ENCODE measurements at places on chromosomes 16 and 17.

GRCh38 chr16:65546353-65546791 lies 424.5 kb upstream of the CDH11 start:
- no peak for DNase-seq

GRCh38 chr16:50470687-50471086 lies 77.5 kb upstream of the NKD1 start:
- DNase-seq = no peak

DNA sequence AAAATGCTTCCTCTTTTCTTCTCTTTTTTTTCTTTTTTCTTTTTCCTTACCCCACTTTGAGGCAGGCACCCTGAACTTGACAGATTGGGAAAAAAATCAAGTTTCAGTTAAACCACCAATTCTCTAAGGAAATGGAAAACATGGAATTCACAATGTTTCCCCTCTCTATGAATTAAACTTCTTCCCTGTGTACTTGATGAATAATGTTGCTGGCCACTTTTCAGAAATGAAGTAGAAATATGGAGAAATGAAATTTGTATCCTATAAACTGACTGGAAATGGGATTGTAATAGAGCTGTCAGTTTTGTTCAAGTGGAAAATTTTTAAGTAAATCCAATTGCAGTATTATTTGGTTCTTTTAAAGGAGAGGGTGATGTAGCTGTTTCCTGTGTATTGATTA lies 129.8 kb downstream of the CLEC16A start:
- no peak for DNase-seq

DNA sequence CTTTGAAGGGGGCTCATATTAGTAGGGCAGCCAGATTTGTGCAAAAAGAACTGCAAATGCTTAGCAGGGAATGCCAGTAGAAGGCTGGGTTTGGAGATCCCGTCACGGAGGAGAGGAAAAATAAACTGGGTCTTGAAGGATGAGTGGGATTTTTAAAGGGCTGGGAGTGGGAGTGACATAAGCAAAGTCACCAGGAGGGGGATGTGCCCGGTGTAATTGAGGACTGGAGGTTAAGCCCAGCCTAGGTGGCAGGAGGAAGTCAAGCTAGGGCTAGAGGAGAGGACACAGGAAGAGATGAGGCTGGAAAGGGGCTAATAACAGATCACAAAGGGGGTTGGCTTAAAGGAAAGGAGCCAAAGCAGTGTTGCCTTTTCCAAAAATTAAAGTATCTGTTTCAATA lies 23.2 kb upstream of the LONP2 start:
- DNase-seq = no peak

DNA sequence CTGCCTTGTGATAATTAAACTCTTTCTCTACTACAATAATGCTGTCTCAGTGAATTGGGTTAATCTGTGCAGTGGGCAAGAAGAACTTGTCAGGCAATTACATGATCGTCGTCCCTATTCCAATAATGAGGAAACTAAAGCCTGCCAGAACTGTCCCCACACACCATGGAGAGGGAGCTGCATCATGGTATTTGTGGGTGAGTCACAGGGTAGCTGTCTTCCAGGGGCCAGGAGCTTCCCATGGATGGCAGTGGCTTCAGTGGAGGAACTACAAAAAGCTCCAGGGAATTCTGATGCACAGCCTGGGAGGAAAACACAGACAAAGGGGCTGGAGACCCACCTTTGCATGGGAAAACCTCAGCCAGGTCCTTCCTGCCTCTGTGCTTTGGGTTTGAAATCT lies 83.3 kb upstream of the C16orf82 start:
- no peak for DNase-seq

DNA sequence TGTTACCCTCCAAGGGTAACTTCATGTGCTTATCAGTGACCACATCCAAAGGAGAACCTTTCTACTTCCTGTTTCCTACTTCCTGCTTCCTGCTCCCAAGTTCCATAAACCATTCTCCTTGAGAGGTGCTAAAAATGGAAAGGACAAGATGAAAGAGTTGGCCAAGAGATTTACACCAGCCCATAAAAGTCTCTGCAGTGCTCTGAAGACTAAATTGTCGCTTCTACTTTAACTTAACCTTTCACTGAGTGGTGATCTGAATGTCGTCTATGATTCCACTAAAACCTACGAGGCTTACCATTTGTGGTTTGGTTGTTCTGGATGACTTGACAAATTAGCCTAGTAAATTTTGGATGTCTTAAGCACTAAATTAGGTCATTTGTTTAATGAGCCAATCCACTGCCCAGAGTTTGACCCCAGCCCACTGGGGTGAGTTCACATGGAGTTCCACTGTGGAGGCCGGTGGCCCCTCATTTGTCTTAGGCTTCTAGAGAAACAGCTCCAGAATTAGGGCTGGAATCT lies 333.1 kb downstream of the FOXL1 start:
- DNase-seq = no peak

- DNase-seq = peak; percentile 34
Measured at GRCh38 chr17:50511058-50511457, 2.8 kb downstream of the MYCBPAP start.

Measured in bronchial epithelial cell (primary cell).